ENCODE measurements at places on chromosomes 6 and 20.

DNA sequence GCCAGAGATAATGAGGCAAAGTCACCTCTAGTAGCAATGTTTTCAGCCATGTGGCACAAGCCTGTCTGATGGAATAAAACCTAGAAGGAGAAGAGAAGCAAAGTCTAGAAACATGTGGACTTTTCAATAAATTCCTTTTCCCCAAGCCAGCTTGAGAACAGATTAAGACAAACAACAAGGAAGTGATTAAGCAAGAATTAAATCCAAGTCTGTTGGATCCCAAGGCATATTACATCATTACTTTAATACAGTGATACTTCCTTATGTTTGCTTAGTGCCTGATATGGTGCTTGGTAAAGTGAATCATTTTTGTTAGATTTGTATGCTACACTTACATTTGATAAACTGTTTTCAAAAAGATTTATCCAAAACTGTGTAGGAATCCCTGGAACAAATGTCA, 260.3 kb upstream of the FAM83B start:
- DNase-seq, result no peak

DNA sequence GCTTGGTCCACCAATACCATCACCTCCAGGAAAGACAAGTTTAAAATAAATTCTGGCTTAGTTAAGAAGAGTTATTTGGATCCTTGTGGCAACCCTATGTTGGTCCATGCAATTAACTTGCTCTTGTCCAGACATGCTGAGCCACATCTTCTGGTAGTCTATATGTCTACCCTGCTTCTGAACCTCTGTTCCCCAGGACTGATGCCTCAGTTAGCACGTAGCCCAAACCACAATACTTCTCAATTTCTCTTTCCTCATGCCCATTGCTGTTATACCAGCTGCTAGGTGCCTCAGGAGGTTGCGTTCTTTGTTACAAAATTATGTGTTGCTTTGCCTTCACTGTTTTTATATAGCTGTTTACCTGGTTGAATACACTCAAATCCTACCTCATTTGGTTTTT, 116.4 kb upstream of the KCNQ5 start:
- DNase-seq, result no peak

DNA sequence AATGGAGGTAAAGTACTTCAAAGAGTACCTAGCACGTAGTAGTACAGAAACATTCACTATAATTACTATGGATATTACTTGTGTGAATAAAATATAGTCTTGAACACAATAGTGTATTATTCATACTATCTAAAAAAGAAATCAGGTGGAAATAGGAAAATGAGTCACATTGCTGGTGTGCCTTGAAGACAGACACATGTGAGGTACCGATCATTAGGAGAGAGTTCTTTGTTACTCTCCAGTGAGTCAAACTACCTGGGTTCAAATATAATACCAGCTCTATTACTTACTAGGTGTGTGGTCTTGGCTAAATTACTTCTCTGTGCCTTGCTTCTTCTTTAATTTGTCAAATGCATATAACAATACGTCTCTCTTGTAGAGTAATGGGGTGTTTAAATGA, 50.8 kb upstream of the BEND6 start:
- DNase-seq, result no peak

- no peak for DNase-seq
Observed at GRCh38 chr6:133040094-133040802, 200.9 kb upstream of the EYA4 start.

- DNase-seq, result no peak
Observed at GRCh38 chr20:60559462-60559861, 601.2 kb downstream of the CDH26 start.

- DNase-seq, result no peak
Observed at GRCh38 chr6:41597246-41598000, 40.8 kb upstream of the MDFI start.

DNA sequence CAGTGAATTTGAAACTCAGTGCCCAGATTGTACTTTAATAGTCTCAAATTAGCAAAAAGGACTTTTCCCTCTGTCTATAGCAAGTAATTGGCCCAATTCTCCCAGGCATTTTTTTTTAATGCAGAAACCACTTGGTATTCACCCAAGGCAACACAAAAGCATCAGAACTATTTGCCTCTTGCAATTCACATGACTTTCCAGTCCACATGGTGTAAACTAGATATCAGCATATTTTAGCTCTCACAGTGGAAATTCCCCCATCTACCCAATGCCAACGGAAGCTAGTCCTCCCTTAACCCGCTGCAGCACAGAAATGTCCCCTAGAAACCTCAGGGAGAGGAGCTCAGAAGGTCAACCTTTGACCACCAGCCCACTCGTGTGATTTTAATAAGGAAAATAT, 103.4 kb upstream of the CDYL start:
- DNase-seq, result no peak

- DNase-seq, result no peak
Observed at GRCh38 chr6:167103041-167103891, 19.6 kb upstream of the CCR6 start.

DNA sequence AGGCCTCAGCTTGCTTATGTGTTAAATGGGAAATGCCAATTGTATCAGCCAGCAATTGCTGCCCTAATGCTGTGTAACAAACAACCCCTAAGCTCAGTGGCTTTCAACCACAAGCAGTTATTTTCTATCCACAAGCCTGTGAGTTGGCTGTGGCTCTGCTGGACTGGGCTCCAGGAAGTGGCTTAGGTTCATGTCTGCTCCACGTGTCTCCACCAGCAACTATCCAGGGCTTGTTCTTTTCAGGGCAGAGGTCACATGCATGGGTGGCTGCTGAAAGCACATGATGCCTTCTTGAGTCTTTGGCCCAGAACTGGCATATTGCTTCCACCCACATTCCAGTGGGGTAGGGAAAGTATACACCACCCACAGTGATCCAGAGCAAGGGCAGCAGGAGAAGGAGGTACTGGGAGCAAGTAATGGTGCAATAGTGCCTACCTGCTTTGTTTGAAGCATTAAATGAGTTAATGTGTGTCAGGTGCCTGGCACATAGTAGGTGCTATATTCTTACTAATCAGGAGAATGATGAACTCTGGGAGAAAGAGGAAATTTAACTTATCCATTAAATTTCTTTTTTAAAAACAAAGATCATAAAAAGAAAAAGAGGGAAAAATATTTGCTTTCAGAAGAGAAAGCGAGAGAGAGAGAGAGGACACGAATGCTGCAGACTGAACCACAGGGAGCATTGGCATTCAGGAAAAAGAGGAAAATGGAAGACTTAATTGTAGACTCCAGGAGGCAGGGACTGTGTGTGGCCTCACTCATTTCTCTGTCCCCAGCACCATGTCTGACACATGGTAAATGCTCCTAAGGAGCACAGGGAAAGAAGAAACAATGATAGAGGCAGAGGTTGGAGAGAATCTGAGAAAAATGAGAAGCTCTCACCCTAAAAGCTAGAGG, 25.2 kb upstream of the RNF24 start:
- DNase-seq, result no peak

- no peak for DNase-seq
Observed at GRCh38 chr20:56842056-56842455, 212.9 kb downstream of the TFAP2C start.

DNA sequence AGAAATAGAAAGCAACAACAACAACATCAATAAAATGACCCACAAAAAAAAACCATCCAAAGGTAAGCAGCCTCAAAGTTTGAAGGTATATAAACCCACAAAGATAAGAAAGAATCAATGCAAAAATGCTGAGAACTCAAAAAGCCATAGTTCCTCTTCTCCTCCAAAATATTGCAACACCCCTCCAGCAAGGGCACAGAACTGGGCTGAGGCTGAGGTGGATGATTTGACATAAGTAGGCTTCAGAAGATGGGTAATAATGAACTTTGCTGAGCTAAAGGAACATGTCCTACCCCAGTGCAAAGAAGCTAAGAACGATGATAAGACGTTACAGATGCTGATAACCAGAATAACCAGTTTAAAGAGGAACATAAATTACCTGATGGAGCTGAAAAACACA, 188.8 kb upstream of the BTBD3 start:
- DNase-seq, result no peak

DNA sequence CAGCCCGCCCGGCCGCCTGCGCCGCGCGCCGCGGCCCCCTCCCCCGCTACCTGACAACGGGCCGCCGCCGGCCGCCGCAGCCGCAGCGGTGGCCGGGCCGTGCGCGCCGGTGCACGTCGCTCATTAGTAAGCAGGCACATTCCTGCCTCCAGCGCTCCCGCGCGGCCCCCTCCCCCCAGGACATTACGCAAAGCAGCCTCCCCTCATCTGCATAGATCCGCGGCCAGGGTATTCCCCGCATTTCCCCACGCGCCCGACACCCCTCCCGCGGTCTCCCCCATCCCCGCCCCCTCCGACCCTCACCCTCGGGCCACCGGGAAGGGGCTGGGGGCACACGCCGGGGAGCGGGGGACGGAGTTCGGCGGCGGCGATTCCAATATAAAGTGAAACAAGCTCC, at the start of gene HIVEP2:
HIVEP2 (minus strand) TSS at position 128 of the 397 bp plus-strand sequence. CDS start 170,438 bp downstream, outside the sequence.
- peak; percentile 87 for DNase-seq

- no peak for DNase-seq
Observed at GRCh38 chr20:63061771-63062100, 55.0 kb upstream of the BHLHE23 start.

DNA sequence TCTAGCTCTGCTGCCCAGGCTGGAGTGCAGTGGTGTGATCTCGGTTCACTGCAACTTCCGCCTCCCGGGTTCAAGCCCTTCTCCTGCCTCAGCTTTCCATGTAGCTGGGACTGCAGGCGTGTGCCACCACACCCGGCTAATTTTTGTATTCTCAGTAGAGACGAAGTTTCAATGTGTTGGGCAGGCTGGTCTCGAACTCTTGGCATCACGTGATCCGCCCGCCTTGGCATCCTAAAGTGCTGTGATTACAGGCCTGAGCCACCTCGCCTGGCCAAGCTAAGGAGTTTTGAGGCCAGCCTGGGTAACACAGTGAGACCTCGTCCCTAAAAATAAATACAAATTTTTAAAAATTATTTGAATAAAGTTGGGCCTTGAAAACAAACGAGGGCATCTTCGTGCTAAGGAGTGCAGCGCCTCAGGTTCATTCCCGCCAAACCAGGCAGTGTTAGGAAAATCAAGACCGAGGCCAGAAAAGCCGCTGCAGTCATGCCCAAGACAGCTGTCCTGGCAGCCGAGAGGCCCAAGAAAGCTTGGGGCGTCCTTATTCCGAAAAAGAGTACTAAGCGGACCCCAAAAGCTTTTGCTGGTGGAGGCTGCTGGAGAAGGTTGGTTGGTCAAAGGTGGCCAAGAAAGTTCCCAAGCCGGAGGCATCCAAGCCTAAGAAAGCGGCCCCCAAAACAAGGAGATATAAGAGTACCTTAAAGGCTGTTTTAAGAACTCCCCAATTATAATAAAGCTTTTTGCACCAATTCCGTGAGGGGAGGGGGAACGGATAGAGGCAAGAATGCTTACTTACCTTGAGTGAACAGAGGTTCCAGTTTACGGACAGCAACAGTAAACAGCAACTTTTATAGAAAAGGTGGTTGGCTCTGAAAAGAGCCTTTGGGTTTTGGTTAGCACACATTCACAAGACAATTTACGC, 109.0 kb downstream of the HFE start:
- DNase-seq, result no peak

- no peak for DNase-seq
Observed at GRCh38 chr6:73581293-73581692, 60.5 kb upstream of the EEF1A1 start.

DNA sequence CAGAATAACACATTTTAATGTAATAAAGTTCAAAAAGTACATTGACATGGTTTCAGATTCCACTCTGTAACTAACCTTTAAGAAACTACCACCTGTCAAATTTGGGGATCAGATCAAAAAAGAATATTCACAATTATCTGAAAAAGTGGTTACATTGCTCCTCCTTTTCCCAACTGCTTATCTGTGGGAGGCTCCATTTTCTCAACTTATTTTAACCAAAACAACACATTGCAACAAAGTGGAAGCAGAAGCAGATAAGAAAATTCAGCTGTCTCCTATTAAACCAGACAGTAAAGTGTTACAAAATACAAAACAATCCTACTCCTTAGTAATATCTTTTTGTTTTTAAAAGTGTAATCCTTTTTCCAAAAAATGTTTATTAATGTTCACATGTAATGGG, 61.4 kb downstream of the PDSS2 start:
- no peak for DNase-seq

GRCh38 chr20:1225783-1226654, at the start of gene RAD21L1:
Gene RAD21L1, plus strand, starts transcription at chr20:1226044. Its CDS starts 2,410 bp downstream, at chr20:1228454.
- DNase-seq, result peak; percentile 71

GRCh38 chr20:34945315-34946077, 10.1 kb downstream of the GSS start:
- DNase-seq, result no peak

GRCh38 chr20:58374027-58374850, 14.8 kb upstream of the VAPB start:
- DNase-seq, result no peak

DNA sequence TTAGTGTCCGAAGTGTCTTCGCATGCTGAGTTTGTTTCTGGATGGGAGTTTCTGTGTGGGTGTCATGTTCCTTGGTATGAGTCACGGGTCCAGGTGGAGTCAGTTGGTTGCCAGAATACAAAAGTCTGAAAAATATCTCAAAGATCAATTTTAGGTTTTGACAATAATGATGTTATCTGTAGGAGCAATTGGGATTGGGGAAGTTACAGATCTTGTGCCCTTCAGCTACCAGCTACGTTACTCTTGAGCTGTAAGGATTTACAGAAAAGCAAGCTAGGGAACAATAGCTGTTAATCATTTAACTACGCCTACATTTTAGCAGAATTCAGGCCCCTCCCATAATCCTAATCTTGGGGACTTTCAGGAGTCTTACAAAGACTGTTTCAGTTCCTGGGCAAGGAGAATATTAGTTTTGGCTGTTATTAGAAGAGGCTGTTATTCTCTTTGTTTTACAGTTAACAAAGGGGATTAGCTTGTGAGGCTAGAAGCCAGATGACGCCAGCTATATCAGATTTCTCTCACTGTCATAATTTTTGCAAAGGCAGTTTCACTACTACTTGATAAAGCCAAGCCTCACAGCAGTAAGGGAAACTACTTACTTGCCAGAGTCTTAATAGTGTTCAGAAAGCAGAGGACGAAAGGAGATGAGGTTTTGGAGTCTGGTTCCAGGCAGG, 15.4 kb upstream of the SLC22A16 start:
- no peak for DNase-seq

DNA sequence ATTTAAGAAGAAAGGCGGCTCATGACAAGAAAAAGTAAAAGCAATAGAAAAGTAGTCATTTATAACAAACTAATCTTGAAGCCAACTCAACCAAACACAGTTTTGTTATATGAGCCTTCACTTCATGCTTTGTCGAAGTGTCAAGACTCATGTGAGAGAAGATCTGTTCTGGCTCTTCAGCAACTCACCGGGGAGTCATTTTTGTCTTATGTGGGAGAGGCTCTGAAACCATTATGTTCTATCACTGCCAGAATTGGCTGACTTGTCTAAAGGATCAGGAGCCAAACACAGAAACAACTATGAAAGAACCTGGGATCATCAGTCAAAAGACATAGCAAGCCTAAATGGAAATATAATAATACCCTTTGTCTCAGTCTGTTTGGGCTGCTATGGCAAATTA, 105.2 kb downstream of the CDK19 start:
- no peak for DNase-seq

Data from activated CD4-positive, alpha-beta T cell treated with anti-CD3 and anti-CD28 coated beads for 24 hours (primary cell).